ENCODE measurements at places on chromosomes 5 and 9.

DNA sequence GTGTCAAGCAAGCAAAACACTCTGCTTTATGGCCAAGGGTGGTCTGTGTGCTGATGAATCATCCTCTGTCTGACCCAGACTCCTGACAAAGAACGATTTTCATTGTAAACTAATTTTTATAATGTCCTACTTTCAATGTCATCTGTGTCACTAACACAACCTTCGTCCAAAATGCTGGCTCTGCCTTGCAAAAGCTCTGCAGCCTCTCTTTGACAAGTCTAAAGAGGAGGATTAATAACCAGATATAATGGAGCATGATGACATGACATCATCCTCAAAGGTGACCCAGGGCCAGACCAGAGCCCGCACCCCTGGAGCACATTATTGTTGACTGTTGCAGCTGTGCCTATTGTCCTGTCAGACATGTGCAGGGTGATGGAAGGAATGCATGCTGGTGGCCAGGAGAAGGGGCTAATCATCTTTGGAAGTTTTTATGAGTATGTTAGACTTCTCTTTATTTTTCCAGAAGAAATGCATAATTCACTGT, 589.4 kb downstream of the NR2F1-AS1 start:
- DNase-seq = no peak

DNA sequence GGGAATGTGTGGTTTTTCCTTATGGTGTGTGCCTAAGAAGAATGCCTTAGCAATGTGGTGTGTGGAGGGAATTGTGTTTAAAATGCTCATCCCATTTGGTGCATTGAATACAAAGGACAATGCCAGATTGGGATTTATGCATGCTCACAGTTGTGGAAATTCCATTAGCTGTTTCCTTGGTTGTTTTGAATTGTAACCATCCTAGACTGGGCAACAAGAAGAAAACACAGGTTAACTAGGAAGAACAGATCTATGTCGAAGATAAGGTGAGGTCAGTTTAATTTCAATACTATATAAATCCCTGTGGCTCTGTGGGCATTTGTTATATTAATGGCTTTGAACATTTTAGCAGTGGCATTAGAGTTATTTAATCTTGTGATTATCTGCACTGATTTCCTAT, 266.8 kb downstream of the MAT2B start:
- no peak for DNase-seq

- no peak for DNase-seq
These were observed 119.7 kb upstream of the TARS1 start for GRCh38 chr5:33321026-33321425.

- no peak for DNase-seq
These were observed 137.1 kb upstream of the GAS1 start for GRCh38 chr9:87084407-87084806.

DNA sequence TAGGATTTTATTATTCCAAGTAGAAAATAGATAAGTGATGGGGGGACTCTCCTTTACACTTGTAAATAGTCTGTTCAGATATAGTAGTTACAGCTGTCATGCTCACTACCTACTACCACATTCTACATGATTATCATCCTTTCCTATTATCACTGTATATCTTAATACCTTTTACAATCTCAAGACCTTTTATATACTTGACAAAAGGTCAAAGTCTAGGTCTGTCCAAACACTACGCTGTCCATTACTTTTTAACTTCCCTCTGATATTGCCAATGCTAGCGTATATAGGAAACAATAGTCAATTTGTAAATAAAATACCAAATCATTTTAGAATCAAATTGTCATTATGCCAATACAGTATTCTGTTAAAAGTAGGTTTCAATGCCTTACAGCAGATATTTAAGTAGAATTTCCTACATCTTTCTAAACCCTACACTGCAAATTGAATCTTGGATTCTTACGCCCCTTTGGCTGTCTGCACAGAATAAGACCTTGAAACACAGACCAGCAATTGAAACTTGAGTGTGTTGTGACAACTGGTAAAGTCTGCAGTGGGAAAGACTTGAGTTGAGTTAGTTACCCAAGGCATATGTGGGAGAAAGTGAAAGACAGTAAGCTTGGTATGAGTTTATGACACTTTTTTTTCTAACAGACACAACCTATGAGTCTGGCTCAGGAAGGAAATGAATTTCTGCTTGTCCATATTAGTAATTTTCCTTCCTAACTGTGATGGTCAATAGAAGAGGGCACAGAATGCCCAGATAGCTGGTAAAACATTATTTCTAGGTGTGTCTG, 827.6 kb upstream of the ACO1 start:
- no peak for DNase-seq

DNA sequence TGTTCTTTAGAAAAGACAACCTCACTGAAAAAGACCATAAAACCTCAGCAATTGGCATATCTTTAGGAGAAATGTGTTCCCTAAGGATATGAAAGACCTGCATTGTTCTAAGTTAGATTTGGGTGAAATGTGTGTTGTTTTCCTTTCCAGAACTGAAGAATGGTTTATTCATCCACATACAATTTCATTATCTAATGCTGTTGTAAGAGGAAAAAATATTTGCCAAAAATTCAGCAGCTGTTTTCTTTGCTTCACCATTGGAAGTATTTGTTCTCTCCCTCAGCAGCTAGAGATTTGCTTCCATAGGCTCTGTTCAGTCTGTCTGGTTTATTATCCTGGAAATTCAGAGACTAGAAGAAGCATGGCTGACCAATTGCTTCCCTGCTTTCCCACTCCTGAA, 150.9 kb downstream of the ISOC1 start:
- DNase-seq = no peak
